Psoas muscle (tissue), 8 donors: ENCODE measurements at places on chromosomes 7 and 10. TPM values are rescaled to one million over a fixed set of nuclear protein-coding genes. Genes with fewer than 3 reads are reported as not detected.

DNA sequence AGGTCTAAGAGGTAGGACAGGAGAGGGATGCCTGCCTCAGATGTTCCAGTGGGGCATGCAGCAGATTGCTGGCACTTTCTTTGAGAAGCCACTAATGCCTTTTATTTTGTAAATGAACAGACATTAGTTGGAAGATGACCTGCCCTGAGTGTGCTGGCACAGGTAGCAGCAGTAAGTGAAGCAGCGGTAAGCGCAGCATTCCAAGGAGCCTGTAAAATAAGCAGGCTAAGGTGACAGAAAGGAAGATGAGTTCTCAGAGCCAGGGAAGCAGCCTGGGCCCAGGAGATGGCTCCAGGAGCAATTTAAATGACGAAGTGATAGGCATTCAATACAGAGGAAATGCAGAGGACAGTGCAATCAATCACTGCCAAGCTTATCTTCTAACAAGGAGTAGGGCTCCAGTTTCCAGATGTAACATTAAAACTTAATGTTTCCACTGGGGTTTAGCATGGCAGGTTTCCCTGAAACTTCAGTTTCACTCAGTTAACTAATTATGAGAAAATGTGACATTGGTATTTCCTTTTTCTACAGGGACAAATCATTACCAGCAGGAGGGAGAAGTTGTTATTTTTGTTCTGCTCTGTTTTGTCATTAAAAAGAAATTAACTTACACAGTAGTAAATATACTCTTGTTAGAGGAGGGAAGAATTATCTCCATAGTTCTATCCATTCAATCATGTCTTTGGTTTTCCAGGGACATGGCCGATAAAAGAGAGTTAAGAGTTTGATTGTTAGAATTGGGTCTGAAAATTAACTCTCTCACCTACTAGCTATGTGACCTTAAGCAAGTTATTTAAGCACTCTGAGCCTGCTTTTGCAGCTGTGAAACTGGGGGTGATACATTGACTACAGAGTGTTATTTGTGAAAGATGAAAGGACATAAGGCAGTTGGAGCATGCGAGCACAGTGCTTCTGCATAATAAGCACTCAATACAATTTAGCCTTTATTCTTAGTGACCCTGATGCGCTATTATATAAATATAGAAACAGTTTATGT lies 96.6 kb upstream of the PTN start:
- no peak for DNase-seq

DNA sequence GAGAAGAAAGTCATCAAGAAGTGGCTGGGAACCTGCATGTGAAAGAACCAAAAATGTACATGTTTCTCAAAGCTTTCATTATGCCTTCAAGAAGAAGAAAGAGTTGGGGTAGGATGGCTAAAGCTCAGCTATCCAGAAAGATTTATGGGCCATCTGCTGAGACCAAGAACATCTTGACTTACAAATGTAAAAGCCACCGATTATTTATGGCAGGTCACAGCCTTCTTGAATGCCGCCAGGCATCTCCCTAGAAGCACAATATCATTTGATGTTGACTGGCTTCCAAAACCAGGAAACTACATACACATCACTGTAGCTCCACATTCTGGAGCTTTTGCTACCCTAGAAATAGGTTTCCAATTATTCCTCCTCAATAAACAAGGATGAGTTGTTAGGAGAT lies 254.2 kb upstream of the AOAH start:
- no peak for DNase-seq

GRCh38 chr7:7914547-7914946 lies 54.0 kb upstream of the GLCCI1 start:
- DNase-seq = no peak

DNA sequence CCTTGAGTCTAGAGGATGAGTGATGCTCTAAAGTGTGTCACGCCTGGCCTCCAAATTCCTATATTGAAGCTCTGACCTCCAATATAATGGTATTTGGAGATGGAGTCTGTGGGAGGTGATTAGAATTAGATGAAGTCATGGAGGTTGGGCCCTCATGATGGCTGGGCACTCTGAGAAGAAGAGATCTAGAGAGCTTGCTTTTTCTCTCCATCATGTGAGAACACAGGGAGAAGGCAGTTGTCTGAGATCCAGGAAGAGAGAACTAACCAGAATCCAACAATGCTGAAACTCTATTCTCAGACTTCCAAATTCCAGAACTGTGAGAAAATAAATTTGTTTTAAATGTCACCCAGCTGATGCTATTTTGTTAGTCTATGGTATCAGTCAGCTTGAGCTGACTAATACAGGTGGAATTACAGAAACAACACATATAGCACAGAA lies 15.1 kb downstream of the RNF216 start:
- DNase-seq = no peak

- DNase-seq = no peak
Measured at GRCh38 chr10:101901340-101901739, 57.7 kb upstream of the KCNIP2 start.

DNA sequence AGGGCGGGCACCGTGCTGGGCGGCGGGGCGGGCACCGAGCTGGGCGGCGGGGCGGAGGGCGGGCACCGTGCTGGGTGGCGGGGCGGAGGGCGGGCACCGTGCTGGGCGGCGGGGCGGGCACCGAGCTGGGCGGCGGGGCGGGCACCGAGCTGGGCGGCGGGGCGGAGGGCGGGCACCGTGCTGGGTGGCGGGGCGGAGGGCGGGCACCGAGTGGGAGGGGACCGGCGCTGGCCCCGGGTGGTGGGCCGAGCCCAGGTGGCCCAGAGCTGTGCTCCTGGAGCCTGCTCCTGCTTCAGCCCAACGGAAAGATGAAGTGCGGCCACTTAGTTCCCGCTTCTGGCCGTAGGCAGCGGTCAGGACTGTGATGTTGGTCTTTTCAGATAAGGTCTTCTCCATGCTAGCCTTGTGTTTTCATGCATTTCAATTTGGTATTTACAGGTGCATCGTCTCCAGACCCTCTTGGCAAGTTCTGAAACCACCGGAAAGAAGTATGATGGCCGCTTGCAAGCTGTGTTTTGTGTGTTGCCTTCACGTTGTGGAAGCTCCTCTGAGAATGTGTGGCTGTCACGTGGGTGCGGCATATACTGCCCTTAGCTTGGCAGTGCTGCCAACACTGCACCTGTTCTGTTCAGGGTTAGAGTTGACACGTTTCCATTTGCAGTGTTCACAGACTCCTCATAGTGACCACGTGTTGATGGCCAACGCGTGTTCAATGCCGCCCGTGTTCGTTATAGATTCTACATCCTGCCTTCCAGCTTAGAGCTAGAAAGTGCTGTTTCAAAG lies 25.2 kb downstream of the IQCE start:
- DNase-seq = no peak

DNA sequence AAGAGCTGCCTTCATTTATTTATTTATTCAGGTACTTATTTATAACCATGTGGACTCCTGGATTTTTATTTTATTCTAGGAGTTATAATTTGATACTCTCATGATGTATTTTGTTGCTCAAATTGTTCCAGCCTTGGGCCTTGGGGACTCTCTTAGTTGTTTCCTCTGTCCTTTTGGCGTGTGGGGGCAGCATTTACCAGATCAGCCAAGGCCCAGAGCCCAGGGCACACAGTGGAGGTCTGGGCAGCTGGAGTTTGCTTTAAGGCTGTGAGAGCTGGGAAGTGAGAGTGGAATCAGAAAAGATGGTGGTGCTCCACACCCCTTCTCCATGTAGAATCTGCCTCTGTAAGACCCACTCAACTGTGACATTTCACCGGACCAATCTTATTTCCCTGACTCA lies 398.9 kb downstream of the RPS24 start:
- no peak for DNase-seq

GRCh38 chr7:152504367-152504766 lies 68.6 kb upstream of the KMT2C start:
- no peak for DNase-seq

DNA sequence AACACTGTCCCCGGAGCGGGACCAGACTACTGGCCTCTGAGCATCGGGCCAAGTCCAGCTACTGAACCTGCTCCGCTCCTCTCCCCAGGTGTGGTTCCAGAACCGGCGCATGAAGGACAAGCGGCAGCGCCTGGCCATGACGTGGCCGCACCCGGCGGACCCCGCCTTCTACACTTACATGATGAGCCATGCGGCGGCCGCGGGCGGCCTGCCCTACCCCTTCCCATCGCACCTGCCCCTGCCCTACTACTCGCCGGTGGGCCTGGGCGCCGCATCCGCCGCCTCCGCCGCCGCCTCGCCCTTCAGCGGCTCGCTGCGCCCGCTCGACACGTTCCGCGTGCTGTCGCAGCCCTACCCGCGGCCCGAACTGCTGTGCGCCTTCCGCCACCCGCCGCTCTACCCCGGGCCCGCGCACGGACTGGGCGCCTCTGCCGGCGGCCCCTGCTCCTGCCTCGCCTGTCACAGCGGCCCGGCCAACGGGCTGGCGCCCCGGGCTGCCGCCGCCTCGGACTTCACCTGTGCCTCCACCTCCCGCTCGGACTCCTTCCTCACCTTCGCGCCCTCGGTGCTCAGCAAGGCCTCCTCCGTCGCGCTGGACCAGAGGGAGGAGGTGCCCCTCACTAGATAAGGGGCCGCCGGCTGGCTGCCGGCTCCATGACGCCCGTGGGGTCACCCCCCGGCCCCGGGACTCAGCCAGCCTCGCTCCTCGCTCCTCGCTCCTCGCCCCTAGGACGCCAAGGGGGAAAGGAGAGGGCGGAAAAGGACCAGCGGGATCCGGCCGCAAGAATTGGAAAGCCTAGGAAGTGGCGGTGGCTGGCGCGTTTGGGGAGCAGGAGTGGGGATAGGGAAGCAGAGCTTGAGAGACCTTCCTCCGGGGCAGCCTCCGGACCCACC lies 3.4 kb downstream of the EVX1 start:
- no peak for DNase-seq

DNA sequence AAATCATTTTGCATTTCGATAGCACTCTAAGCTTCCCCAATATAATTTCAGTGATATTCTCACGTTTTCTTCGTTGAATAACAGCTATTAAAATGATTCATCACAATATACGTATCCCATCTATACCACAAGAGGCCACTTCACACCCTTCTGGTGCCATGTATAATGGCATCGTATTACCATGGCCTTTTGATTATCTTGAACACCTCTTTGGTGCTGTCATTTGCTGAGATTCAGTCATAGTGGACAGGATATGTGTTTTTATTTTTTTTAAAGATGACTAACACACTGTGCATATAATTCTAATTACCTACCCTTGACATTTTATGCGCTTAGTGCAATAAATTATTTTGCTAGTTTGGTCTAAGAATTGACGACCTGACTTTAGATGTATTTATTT lies 6.7 kb upstream of the INSYN2A start:
- DNase-seq = no peak

DNA sequence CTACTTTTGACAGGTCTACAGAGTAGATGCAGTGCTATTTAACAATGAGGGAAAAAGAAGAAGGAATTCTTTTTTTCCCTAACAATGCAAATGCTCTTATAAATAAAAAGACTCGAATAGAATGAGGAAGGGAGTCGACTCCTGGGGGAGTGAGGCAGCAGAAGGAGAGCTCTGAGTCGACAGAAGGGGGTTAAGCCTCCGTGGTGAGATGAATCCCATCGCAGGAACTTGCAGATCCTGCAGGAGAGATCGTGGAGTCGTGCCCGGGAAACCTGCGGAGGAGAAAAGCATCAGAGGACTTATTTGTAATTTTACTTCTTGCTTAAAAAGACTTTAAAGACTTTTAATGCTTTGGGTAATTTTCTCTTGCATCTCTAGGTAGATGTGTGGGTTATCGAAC lies 17.4 kb downstream of the ITIH2 start:
- DNase-seq = no peak

- DNase-seq = no peak
Measured at GRCh38 chr10:3563298-3563697, 221.7 kb downstream of the KLF6 start.

DNA sequence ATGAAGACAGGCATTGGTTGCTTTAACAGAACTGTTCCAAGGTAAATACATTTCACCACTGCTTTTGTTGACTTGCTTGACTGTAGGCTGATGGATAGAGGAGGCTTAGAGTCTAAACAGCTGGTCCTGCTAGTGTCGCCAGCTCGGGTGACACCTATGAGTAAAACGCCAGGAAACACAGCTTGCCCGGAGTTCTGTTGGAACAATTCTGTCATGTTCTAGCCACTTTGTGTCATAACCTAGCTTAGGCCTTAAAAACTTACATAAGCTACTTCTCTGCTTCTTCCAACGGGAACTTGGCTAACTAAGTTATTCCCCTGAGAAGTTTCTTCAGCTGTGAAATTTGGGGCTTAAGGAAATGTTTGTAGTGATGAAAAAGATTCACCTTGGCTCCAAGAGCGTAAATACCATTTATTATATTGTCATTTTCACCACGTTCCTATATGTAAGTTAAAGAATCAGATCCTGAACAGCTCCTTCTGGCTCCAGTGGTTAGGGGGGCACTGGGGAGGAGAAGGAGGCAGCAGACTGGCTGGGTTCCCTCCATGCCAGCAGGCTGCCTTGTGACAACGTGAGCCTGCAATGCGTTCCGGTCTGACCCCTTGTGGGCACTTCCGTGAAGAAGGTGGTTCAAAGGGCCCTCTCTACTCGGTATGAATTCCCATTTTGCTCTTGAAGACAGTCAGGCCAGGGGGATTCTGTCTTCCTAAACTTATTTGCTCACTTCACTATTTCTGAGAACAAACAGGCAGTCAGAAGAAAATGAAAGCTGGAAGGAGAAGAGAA lies 253.2 kb downstream of the BMPER start:
- DNase-seq = peak; percentile 85

GRCh38 chr7:32258265-32258664 lies 188.1 kb upstream of the PDE1C start:
- no peak for DNase-seq

DNA sequence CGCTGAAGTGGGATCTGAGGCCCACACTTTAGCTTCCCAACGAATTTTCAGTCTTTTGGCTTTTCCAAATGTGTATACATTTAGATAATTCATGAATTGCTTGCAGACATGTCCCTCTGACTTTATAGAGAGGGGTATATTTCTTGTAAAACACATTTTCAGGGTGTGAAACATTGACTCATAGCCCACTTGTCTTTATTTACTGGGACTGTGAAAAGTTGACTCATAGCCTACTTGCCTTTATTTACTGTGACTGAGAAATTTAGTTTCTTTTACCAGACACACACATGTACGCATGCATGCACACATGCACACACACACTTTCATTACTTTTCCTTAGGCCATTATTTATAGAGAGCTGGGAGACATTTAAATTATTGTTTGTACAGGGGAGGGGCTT lies 79.1 kb downstream of the VTI1A start:
- DNase-seq = no peak

DNA sequence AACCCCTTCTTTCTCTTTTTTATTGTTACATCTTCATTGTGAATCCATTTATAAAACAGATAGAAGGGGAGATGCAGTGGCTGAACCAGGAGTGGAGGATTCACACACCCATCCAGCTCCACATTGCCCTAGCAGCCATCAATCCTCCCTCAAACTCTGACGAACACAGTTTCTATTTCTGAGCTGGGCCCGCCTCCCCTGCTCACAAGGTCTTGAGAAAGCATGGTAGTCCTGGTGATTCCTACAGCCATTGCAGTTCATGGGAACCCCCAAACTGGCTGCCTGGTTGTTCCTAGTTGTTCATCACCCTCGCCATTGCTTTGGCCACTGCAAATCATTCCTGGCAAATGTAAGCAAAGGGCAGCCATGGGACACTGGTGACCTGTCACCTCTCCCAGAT lies 258.5 kb upstream of the AOAH start:
- DNase-seq = no peak

MOGAT3 gene
- not detected for polyA plus RNA-seq

PTN gene
- 0.20 TPM for polyA plus RNA-seq

INHBA gene
- polyA plus RNA-seq = 0.15 TPM

TLX1 gene
- polyA plus RNA-seq = not detected

FFAR4 gene
- polyA plus RNA-seq = 0.01 TPM

ATG9B gene
- polyA plus RNA-seq = 0.18 TPM

PLPP4 gene
- not detected for polyA plus RNA-seq

KIN gene
- polyA plus RNA-seq = 8.5 TPM

KLF14 gene
- 1.3 TPM for polyA plus RNA-seq

TAS2R41 gene
- not detected for polyA plus RNA-seq
